Non-pigmented ciliary epithelial cell (primary cell): ENCODE measurements at places on chromosomes 2 and 18.

- no peak for DNase-seq
These were observed 284.6 kb downstream of the CNTNAP5 start for GRCh38 chr2:124309563-124310138.

- DNase-seq = no peak
These were observed 238.7 kb upstream of the SALL3 start for GRCh38 chr18:78740876-78741275.

GRCh38 chr18:27656167-27656778 is 471.2 kb upstream of the CHST9 start:
- peak; percentile 17 for DNase-seq

DNA sequence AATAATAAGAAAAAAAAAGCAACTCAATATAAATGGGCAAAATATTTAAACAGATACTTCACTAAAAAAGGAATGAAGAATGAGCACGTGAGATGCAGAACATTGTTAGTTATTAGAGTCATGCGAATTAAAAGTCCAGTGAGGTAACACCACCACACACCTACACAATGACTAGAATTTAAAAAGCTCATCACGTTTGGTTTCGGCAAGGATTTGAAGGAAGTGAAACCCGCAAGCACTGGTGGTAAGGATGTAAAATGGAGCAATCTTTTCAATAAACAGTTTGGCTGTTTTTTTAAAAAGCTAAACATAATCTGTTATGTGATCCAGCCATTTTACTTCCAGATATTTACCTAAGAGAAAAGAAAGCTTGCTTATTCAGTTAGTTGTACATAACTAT is 1181.6 kb upstream of the CELF4 start:
- no peak for DNase-seq

DNA sequence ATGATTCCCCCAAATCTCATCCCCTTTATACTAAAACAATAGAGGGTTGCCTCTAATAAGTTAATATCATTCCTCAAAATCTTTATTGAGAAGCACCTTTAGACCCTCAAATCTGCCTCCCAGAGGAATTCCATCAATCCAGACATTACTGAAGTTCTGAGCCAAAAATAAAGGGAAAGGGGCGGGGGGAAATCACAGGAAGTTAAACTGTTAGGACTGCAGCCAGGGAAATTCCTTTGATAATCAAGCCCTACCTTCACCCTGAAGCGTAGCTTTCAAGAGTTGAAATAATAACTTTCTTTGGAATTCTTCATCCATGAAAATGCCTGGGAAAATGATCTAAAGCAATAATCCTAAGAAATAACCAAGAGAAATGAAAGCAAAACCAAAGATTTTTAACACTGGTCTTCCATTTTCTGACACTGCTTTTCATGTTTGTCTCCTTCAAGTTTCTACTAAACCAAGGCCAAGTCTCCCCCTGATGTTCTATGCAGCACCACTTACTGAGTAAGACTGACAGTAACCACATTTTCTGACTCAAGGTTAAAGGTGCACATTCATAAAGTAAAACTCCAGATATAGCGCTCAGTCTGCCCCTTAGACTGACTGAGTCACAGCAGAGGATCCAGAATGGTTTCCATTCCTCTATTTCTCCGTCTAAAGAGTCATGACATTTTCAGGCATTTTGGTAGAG is 78.2 kb downstream of the TCF4 start:
- peak; percentile 90 for DNase-seq

GRCh38 chr18:47040982-47041381 is 5.6 kb upstream of the ELOA2 start:
- DNase-seq = no peak

DNA sequence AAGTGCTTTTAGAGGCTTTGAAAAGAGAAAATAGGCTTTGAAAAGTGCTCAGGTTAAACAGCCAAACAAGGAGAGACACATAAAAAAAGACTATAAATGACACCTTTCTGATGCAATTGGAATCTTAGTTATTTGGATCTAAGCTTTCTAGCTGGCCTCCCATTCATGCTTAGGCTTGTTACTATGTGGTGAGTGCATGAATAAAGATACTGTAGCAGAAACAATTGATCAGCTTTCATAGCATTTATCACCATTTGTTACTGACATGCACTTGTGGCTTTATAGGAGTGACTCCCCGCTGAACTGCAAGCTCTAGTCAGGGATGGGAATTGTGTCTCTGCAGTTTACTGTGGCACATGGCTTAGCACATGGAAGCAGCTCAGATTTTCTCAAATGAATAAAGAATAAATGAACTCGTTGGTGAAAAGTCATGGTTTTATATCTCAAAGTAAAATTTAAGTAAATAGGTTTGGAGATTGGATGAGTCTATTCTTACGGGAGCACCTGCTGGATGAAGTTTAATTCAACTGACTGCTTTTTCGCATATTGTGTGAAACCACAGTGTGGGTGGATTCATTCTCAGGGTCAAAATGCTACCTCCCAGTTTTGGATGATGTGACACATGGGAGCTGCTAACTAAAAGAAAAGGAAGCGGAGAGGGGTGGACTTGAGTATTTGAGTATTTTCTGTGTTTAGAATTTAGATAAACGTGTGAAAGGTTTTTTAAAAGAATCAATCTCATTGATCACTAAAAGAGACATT is 91.1 kb upstream of the NOL4 start:
- no peak for DNase-seq

GRCh38 chr2:160736148-160737028 is 242.8 kb upstream of the RBMS1 start:
- peak; percentile 49 for DNase-seq

DNA sequence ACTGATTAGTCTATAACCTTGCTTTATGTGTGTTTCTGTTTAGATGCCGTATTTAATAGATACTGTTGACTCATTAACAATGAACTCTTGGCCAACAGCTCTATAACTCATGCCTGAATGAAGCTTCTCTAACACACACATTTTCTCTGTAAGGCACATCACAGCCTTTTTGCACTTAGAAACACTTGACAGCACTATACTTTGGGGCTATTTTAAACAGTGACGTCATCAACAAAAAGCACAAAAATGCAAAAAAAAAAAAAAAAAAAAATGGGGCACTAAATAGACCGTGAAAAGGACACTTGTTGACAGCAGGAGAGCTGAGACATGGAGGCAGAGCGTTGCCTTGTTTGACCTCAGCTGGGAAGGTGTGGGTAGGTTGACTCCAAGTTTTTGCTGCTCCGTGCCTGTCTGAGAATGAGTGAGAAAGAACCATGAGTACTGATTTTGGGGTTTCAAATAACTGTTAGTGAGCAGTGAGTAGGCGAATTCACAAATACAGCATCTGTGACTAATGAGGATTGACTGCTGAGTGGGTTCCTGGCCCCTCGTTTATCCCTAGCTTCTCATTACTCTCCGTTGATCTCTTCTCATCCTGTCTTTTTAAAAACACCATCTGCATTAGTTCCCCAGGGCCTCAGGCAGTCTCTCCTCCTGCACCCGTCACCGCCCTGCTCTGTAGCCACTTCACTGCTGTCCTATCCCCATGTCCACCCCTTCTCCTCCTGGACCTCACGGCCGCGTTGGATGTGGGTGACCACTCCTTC is 24.4 kb downstream of the SPP2 start:
- DNase-seq = no peak

DNA sequence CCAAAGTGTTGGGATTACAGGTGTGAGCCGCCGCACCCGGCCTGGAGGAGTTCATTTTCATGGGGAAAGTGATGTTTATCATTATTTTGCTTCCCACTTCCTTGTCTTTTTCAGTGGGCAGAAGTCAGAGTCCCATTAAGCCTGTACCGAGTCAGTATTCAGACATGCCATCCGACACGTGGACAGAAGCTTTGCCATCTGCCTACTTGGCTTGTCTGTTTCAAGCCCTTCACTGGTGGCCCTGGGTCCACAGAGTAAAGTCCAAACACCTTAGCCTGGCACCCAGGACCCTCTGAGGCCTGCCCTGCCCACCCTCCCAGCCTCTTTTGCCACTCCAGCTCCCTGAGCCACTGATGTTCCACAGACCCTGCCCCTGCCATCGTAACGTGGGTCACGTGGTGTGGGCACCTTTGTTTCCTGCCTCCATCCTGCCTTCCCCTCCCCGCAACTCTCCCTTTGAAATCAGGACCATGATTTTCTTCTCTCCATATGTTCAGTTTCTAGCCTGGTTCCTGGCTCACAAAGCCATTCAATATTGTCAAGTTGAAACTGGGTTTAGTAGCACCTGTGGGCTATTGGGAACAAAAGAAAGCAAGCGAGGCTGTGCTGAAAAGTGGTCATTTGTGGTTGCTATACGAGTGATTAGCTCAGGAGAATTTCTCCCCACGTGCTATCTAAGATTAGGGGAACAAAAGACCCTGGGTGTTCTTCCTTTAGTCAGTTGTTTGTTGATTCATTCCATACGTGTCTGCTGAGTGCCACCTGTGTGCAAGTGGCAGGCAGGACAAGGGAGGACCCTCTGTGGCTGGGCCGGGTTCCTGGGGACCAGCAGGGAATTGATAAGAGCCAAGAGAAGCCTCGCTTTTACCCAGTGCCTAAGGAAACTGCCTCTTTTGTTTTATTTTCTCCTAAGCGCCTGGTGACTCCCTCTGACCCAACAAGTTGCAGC is 5.1 kb upstream of the ODC1 start:
- DNase-seq = no peak

DNA sequence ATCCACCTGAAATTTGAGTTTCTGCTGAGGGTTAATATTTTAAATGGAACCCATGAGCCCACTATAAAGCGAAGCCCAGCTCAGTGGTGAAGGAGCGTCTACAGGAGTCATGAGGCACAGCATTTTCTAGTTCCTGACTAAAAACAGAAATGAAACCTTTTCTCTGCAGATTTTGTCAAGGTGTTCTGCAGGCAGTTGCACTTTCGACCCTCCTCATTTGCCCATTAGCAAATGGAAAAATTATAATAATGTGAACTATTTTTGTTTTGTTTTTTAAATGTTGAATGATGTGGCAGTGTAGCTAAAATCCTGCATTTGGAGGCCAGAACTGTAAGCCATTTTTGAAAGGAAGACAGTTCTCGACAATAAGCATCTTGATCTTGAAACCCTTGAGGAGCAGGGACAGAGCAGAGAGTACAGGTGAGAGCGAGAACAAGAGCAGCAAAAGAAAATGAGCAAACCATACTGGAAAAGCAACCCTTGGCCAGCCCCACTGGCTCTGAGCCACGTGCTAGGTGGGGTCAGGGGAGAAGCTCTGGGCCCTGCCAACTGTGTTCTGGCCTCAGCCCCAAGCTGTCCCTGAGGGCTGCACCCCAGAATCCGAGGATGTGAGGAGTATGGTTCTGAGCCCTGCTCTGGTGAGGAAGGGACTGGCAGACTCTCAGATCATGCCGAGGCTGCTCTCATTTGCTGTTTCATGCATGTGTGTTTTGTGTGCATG is 26.4 kb upstream of the COPS8 start:
- no peak for DNase-seq

- no peak for DNase-seq
These were observed 527.4 kb downstream of the TMEM182 start for GRCh38 chr2:103289105-103289725.

DNA sequence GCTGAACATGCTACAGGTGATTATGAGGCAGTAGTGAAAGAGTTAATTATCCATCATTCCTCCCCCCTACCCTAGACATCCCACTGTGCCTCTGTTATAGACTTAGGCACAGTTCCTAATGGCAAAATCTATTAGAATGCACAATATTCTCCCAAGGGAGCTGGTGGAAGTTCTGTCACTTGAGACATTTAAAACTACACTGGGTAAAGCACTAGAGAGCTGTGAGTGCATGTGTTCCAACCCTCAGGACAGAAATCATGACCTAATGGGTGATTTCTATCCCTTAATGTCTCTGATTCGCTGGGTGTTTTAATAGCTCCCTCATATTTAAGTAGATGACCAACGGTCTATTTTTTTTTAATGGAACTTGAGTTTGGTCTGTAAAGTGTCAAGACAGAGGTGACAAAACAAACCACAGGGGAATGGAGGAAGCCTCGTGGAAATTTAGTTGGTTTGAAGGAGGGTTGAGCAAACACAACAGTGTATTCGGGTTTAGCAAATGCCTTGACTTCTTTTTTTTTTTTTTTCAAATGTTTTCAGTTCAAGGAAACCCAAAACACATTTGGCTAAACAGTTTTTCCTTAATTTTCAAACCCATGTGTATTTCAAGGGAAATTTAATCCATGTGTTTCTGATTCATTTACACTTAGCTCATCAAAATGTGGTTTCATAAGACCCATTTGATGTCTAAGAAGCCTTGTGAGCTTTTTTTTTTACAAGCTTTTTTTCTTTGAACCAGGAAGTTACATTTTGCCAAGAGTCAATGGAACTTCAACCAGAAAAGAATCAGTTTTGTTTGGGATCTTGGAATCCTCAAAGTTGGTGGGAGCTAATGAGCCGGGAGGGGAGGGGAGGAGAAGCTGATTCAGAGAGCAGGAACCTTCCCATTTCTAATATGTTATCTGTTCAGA is 665.1 kb upstream of the ZEB2 start:
- DNase-seq = no peak

DNA sequence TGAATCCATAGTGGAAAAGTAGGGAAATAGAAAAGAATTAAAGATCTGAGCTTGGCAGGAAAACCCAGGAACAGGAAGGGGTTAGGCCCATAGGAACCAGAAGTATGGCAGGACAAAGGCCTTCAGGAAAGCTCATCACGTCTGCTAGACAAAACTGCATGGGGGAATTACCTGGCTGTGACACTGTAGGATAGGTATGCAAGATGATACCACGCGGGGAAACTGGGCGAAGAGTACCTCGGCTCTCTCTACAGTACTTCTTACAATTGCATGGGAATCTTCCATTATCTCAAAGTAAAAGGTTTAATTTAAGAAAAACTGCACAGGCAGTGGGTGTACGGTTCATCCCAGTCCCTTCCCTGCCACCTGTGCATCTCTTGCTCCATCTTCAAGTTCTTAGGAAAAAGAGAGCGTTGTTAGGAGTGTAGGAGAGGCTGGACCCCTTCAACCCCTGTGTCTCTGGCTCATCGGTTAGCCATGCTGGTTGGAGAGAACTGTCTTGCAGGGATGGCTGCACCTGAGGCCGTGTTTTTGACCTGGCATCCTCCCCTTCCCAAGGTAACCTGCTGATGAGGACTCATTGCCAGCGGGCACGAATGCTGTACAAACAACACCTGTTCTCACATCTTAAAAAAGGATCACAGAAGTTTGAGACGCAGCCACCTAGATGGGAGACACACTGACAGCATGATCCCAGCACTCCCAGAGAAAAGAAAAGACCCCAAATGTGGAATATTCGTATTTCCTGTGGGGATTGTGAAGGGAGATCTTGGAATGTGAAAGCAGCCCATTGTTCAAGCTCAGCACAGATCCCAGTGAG is 120.5 kb upstream of the COPS8 start:
- DNase-seq = no peak

GRCh38 chr2:228853151-228853550 is 417.9 kb downstream of the PID1 start:
- no peak for DNase-seq

DNA sequence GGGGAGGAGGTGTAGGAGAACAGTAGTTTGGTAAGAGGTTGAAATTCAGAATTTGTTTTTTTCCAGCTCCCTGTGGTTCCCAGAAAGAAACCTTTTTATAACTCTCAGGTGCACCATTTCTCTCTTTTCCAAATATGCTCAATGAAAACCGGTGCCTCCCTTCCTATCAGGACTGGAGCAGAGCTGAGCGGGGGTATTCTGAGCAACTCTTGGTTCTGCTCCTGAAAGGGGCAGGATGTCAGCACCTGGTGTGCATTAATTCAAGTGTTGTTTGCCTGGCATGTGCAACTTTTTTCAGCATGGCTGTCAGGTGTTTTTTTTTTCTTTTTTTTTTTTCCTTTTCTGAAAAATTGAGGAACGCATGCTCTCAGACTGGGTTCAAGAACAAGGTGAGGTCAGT is 74.1 kb downstream of the MAPK4 start:
- no peak for DNase-seq
